NCI-H2081 (cell line): ENCODE measurements at places on chromosomes 7 and 10.

DNA sequence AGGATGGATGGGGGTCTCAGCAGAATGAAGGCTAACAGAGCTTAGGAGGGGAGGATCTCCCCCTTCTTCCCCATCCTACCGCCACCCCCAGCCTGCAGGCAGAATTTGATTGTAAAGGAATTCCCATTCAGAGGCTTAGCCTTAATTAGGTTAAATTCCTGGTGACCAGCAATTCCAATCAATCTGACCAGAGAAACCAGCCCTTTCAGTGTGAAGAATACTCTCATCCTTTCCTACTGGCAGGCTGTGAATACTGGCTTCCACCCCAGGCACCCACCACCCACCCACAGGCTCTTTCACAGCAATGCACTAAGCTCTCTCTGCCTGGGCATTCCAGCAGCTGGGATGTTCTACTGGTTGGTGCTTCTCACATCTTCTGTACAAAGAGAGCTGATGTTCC lies 137.9 kb upstream of the LYZL1 start:
- DNase-seq: no peak

DNA sequence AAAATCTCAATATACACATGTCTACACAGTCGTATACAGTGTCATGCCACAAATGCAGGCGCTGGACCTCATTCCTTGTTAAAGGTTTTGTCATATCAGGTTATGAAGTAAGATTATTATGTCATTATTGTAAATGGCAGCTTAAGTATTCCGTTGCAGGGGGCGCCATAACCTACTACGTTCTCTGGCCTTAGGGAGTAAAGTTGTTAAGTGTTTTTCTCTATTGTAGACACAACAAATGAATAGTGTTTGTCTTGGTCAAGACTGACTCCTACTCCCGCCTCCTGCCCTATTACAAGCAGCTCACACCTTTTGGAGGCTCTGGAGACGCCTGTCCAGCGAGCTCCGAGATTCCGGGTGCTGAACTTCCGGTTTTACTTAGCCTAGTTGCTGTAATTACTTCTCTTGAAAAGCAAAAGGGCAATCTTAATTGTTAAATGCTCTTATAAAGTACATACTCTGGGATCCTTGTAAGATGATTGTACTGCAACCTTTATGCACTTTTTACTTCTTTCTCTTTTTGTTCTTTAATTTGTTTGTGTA lies 994 bp downstream of the GATAD1 start:
- peak; percentile 72 for DNase-seq

DNA sequence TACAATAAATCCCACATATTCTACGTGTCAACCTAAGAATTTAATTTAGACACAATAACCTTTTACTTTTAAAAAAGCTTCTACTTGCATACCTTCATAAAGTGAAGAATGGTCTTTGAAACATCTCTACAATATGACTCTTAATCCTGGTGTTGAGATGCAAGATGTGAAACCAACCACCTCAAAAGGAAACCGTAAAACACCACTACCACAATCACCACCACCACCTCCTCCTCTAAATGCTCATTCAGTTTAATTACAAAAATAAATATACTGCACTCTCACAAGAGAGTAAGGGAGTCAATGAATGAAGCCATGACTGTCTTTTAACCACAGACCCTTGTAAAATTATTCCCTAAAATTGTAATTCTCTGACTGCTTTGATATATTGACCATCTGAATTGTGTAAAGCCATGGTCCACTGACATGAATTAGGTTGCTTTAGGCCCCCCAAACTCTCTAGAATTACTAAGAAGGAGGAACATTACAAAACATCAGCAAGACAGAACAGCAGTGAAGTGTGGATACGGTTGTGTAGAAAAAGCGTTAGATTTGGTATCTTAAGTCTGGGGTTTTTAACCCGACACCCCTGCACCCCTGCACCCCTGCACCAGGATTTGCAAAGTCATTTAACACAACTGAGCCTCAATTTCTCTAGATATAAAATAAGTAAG lies 171.4 kb downstream of the SFMBT2 start:
- DNase-seq: no peak

DNA sequence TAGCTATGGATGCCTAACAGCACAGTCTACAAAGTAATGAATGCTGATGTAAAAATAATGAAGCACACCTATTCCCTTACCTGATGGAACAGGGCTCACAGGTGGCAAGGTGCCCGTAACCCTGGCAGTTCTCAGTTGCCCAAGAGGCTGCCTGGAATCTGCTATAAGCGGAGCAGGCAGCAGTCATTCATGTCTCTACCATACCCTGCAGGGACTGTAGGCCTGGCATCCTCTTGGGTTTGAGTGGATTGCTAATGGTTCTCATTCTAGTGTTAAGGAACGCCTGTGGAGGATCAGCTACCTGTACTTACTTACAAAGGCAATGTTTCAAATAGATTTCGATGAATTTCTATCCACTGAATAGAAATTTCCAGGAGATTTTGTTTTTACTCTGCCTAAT lies 38.4 kb downstream of the BAIAP2L1 start:
- no peak for DNase-seq

GRCh38 chr10:70761031-70761601 lies 24.1 kb downstream of the TBATA start:
- no peak for DNase-seq

GRCh38 chr7:40311307-40311706 lies 176.5 kb downstream of the SUGCT start:
- no peak for DNase-seq

DNA sequence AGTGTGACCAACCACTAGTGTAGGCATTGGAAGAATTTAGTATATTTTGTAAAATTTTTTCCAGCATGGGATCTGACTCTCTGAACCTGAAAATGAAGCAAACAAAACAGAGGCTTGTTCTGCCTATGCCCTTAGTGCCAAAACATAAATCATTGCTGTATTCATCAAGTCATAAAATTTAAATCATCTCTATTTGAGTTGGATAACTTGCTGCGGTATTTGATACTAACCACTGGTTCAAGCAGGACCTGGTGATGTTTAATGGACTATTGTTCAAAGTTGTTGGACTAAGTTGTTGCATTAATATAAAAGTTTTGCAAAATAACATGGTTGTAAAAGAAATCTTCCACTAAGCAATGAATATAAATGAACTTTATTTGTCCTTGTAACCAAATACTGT lies 19.8 kb upstream of the RPA3 start:
- DNase-seq: no peak

DNA sequence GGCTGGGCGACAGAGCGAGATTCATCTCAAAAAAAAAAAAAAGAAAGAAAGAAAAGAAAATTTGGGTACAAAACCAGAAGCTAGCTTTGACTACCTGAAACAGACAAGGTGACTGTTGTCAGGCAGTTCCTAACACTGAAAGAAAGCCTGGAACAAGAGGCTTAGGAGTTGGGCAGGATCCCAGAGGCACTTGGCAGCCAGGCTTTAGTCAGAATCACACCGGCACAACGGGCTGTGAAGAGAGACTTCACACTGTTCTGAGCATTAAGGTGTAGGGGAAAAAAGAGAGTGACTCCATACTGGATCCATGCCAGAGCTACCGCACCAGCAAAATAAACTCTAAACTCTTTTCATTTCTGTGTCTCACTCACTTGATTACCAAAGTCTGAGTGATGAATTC lies 130.8 kb downstream of the ZNF467 start:
- no peak for DNase-seq

- DNase-seq: no peak
Observed at GRCh38 chr10:133158756-133159610, 1.0 kb upstream of the KNDC1 start.

- DNase-seq: no peak
Observed at GRCh38 chr7:85535974-85536729, 349.3 kb upstream of the SEMA3D start.

DNA sequence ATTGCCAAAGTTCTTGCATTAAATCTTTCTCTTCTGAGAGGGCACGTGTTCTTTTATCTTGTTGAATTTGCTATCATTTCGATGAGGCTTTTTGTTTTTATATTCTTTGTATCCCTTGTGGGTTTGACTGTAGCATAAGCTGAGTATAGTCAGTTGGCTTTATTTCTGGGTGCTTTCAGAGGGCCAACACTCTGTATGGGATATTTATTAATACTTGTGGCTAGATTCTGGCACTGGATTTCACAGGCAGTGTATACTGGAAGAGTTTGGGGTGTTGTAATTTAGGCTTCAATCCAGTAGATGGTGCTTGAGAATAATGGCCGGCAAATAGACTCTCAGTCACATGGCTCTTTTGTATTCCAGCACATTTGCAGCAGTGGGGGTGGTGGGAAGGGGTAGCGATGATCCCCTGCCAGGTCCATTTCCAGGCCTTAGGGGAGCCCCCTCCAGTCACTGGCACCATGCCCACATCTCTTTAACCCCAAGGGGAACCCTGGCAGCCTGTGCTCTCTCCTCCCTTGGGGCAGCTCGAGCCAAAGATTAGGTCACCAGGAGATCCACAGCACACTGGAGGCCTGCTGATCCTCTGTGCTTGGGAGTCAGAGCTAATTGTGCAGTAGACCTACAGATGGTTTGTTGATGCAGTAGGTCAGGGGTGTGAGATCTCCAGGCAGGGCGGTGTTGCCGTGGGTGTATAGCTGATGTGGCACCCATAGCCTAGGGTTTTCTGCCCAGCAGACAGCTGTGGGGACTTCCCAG lies 81.8 kb downstream of the PTPN20 start:
- DNase-seq: peak; percentile 57

GRCh38 chr10:3365630-3366029 lies 193.0 kb upstream of the PITRM1 start:
- peak; percentile 93 for DNase-seq

GRCh38 chr10:111081595-111081994 lies 4.8 kb downstream of the ADRA2A start:
- DNase-seq: no peak

DNA sequence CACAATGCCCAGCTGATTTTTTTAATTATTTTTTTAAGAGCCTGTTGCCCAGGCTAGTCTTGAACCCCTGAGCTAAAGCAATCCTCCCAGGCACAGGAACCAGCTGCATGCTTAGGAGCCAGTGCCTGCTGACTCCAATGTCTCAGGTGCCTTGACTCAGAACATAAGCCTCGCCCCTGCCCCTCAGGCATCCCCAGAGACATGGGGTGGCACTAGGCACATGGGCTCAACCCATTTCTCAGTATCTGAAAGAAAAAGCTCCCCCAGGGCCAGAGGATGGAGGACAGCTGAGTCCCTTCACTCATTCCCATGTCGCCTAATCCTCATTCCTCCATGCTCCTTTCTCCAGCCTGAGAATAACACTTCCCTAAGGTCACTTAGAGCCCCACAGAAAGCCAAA lies 39.1 kb downstream of the KCNH2 start:
- DNase-seq: no peak

- DNase-seq: no peak
Observed at GRCh38 chr10:21069278-21069677, 172.2 kb upstream of the NEBL start.

DNA sequence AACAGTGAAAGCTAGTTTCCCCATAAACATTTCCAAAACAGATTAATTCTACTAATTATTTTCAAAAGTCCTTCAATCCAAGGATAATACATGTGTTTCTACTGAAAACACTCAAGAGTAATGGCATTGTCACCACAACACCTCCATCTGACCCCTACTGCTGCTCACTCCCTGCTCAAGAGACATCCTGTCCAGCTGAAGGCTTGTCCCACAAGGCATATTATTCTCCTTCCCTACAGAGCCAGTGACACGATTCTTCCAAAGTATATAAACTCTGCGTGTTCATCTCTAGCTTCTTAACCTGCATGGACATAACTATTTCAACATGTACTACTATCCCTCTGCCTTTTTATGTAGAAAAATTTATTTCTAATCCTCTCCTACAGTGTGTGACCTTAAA lies 182.1 kb downstream of the CPEB3 start:
- no peak for DNase-seq

GRCh38 chr7:64602086-64602485 lies 39.2 kb upstream of the ZNF680 start:
- DNase-seq: no peak

DNA sequence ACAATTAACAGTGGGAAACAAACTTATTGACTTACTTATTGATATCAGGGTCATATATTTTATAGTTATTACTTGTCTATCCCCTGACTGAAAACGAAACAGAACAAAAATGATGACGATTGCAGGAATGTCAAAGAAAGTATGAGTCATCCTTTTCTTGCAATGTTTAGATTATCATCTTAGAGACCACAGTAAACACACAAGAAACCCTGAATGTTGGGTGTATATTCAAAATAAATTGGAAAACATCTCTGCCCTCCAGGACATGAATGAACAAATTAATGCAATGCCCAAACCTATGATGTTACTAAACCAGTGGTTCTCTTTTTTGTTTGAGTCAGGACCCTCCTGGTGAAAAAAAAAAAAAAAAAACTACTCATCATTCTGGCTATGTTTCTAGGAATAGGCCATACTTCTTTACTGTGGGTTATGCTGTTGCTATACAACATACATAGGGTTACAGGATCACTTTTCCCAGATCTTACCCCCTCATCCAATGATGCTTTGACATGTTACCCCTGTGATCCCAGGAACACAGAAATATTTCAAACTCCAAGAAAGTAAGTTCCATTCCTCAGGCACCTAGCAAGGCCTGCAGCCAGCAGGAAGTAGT lies 623.4 kb upstream of the IGFBP3 start:
- DNase-seq: no peak

- DNase-seq: no peak
Observed at GRCh38 chr10:42864575-42864974, 82.0 kb downstream of the BMS1 start.

DNA sequence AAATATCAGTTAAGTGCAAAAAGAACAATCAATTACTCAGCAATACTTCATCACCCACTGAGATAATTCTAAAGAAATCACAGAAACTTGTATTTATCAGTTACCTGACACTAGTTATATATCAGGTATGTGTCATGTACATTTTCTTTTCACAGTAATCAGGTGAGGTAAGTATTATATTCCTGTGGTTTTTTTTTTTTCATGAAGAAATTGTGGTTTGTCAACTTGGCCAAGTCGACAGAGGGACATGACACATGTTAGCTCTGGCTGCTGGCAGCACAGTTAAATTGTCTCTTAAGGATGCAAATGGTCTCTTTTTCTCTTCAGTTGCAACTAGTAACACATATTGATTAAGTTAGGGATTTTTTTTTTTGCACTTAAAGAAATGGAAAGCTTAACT lies 13.7 kb upstream of the GPR141 start:
- no peak for DNase-seq

DNA sequence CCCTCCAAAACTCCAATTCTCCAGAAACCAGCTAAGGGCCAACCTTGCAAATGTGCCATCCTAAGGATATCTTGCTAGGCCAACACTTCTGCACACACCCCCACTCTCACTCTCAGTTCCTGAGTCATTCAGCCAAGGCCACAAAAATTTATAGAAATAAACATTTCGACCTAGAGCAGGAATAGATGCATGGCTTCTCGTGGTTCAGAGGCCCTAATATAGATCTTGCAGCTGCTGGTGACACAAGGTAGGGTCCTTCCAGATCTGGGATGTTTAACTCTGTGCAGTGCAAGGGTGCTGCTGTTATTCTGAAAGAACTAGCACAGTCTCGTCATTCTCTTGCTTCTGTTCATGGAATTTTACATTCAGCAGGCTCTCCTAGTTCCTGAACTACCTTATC lies 369.3 kb downstream of the CALN1 start:
- DNase-seq: no peak

GRCh38 chr10:12638103-12638502 lies 288.8 kb downstream of the CAMK1D start:
- DNase-seq: peak; percentile 89

- DNase-seq: peak; percentile 83
Observed at GRCh38 chr7:7681191-7681935, 37.0 kb downstream of the RPA3 start.
